Activated CD4-positive, alpha-beta T cell treated with anti-CD3 and anti-CD28 coated beads, Interleukin-2, amount 50 U/mL, for 24 hours (primary cell): ENCODE measurements at places on chromosomes 3 and 15.

DNA sequence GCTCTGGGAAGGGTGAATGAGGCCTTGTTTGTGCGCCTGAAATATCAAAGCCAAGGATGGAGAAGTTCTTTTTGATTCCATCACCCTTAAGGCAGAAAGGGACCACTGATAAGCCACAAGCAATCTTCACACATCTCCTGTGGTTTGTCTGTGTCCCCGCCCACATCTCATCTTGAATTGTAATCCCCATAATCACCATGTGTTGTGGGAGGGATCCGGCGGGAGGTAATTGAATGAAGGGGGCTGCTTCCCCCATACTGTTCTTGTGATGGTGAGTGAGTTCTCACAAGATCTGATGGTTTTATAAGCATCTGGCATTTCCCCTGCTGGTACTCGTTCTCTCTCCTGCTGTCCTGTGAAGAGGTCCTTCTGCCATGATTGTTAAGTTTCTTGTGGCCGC is 329.6 kb upstream of the RGMA start:
- no peak for DNase-seq

GRCh38 chr3:24389108-24390090 is 105.3 kb downstream of the THRB start:
- DNase-seq = no peak

DNA sequence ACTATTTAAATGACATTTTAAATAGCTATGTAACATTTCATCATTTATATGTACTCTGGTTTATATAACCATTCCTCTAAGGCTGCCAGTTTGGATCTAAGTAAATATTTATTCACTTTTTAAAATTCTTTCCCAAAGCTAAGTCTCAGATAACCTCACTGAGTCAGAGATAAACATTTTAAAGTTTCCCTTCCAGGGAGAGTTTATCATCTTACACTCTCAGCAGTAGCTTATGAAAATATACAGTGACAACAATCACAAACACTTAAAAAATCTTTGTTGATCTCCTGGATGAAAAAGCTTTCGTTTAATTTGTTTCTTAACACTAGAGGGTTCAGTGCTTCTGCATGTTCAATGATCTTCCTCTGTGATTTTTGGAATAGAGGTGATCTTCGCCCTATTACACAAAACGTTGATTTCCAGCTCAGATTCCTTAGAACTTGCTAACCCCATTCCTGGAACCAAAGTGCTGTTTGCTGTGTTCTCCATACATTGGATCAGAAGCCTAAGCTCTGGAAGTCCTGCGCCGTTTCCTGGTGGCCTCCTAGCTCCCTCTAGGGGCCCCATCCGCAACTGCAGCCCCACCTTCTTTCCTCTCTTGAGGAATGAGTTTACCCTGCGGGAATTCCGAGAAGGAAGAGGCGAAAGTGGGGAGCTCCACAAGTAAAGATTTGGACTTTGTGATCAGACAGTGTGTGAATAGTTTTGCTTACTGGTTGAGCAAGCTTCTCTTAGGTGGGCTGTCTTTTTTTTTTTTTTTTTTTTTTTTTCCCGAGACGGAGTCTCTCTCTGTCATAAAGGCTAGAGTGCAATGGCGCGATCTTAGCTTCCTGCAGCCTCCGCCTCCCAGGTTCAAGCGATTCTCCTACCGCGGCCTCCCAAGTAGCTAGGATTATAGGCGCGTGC is 29.3 kb upstream of the SACM1L start:
- DNase-seq = no peak

GRCh38 chr3:31433679-31433992 is 99.1 kb upstream of the STT3B start:
- DNase-seq = no peak

DNA sequence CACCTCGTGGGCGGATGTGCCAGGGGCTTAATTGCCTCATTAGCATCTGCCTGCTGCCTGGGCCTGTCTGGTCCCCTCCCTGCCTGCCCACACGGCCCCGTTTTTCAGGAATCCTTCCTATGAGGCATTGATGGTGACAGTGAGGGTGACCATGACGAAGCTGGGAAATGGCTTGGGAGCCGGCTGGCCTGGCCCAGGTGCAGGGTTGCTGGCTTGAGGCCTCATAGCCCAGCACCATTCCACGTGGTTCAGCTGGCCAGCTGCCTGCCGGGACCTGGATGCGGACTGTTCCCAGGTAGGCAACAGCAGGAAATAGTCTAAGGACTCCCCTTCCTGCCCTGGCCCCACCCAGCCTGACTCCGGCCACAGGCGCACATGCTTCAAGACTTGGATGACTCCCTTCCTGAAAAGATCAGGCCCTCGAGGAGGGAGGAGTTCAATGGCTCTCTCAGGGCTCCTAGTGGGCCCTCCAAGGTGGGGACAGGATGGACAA is 8.9 kb upstream of the DUSP7 start:
- DNase-seq = no peak

- DNase-seq = no peak
Measured at GRCh38 chr3:120324190-120324589, 25.0 kb downstream of the LRRC58 start.

DNA sequence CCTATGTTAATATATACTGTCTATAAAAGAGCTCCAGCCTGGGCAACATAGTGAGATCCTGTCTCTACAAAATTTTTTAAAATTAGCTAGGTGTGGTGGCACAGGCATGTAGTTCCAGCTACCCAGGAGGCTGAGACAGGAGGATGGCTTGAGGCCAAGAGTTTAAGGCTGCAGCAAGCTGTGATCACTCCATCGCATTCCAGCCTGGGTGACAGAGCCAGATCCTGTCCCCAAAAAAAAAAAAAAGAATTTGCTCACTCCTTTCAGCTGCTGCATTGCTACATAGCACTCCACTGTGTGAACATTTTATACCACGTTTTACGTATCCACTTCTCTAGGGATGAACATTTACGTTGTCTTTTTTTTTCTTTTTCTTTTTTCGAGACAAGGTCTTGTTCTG is 6.0 kb upstream of the TSEN2 start:
- no peak for DNase-seq

DNA sequence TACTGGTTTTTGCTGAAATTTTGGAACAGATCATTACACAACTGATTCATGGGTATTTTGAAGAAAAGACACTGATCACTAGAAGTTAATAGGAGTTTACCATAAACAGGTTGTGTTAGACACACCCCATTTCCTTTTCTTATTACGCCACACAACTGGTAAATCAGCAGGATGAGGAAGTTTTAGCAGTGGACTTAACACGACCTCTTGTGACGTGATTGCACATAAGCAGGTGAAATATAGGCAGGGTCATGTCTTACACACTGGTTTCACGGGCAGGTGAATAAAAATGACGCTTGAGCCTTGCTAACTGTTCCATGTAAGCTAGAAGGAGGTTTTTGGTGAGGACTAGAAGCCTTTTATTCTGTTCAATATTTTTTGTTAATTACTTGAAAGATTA is 27.1 kb upstream of the TPRG1 start:
- DNase-seq = no peak

GRCh38 chr3:198062068-198062465 is 102.0 kb downstream of the LMLN start:
- DNase-seq = no peak

DNA sequence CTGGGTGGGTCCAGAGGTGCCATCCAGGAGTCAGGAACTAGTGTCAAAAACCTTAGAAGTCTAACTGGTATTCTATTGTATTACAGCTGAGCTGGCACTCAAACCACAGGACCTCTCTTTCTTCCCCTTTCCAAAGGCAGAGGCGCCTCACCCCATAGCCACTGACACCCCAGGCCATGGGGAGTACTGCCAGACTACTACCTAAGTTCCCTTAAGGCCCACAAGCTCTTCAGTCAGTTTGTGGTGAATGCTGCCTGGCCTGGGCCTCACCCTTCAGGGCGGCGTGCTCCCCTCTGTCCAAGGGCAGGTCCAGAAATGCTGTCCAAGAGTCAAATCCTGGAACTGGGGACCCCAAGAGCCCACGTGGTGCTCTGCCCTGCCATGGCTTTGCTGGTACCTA is 43.0 kb upstream of the FGF7 start:
- no peak for DNase-seq

DNA sequence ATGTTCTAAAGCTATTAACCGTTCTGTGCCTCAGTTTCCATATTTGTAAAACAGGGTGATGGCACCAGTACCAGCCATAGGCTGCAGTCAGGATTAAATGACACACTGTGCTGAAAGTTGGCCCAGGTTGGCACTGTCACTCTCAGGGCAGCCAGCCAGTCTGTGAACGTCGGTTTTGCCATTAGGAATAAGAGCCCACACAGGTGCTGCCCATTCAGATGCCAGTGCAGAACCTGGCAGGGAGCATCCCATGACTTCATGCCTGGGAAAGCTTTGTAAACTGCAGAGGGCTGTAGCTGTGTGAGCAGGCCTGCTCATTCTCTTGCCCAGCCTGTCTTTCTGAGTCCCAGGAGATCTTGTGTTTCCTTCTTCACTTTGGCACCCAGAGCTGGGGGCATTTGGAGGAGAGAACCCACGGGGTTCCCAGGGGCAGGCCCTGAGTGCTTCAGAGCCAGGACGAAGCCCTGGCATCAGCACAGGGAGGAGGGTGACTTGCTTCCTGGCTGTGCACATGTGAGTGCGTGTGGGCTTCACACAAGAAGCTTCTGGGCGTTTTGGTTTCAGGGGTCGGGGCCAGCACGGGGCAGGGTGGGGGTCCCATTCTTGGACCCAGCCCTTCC is 46.9 kb downstream of the ZNF710 start:
- no peak for DNase-seq

DNA sequence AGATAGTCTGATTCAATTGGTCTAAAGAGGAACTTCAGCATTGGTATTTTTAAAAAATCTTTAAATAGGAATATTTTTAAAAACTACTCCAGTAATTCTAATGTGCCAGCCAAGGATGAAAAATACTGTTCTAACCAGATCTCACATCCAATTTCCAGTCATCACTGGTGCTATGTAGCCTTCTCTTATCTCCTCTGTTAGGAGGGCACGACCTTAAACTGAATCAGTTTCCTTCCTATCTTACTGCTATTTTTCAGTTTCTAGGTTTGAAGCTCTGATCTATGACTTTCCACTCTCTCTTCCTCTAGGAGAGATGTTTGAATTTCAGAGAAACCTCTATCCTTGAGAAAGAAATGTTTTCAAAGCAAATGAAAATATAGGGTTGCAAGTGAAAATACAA is 31.9 kb downstream of the HAPLN3 start:
- DNase-seq = no peak

- DNase-seq = no peak
Measured at GRCh38 chr3:13556917-13557316, 8.0 kb downstream of the FBLN2 start.

GRCh38 chr15:27046880-27047279 is 75.9 kb downstream of the GABRG3 start:
- DNase-seq = no peak

DNA sequence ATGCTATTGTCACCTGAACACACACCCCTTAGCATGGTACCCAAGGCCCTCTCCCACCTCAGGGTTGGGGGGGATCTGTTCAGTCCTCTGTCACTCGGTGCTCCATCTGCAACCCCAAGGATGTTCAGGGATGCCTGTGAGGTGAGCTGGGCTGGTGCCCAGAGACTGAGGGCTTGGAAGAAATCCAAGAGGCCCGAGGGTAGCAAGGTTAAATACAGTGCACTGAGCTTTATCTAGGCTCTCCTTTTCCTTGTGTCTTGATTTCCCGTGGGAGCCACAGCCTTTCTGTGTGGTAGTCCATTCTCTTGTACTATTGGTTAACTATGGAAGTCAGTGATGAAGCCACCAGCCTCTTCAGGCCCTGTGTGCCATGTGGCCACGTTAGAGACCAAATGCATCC is 18.7 kb upstream of the WNT5A start:
- DNase-seq = no peak

GRCh38 chr15:35071106-35071505 is 14.0 kb downstream of the NANOGP8 start:
- DNase-seq = no peak

GRCh38 chr15:59657635-59658125 is 365 bp upstream of the GTF2A2 start:
- no peak for DNase-seq

DNA sequence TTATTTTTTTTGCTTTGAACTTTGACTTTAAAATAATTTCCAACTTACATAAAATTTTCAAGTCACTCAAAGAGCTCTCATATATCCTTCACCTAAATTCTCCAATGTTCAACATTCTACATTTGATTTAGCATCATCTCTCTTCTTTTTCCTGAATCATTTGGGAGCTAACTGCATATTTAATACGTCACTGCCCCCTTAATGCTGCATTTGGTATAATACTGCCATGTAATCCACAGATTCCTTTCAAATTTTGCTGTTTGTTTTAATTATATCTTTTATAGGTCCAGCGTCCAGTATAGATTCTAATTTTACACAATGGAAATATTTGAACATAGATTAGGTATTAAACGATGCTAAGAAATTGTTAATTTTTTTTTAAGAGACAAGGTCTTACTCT is 2.3 kb upstream of the EIF2AK4 start:
- DNase-seq = no peak

- no peak for DNase-seq
Measured at GRCh38 chr3:126954141-126954842, 28.6 kb upstream of the PLXNA1 start.

GRCh38 chr3:55790596-55791350 is 303.7 kb upstream of the WNT5A start:
- DNase-seq = no peak

- DNase-seq = no peak
Measured at GRCh38 chr3:59043391-59043790, 6.4 kb downstream of the CFAP20DC start.

DNA sequence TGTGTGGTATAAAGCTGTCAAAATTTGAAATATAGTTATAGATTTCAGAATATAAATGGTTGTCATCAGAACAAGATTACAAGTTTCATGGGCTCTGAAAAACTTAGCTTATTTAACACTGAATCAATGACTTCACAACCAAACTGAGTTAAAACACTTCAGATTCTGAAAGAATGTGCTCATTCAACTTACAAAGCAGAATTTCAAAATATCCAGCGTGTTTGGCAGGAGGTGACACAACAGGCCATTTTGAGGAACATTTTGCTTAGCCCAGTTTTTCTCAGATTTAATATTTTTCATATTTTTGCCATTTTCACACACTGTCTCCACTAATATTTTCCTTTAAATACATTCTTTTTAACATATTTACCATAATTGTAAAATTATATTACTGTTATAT is 781.1 kb downstream of the TUSC7 start:
- no peak for DNase-seq

GRCh38 chr15:96802611-96803255 is 472.2 kb downstream of the NR2F2 start:
- no peak for DNase-seq

DNA sequence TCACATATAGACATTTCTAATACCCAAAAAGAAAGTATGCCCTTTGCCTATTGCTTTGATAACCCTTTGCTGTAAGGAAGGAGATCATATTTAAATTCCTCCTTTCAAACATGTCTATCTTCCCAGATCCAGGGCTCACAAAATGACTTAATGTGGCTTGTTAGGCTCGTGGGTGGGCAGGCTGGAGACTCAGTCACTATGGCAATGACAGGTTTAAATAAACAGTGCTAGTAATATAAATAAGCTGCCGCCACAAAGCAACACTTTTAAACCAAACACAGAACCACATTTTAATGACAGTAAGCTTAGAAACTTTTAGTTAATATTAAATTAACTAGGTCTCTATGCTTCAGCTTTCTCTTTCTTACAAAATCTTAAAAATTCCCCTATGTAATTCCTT is 616.0 kb upstream of the NAALADL2 start:
- no peak for DNase-seq

GRCh38 chr3:158846803-158847451 is 45.1 kb downstream of the MFSD1 start:
- no peak for DNase-seq
